ENCODE measurements at places on chromosomes 11 and 22.

DNA sequence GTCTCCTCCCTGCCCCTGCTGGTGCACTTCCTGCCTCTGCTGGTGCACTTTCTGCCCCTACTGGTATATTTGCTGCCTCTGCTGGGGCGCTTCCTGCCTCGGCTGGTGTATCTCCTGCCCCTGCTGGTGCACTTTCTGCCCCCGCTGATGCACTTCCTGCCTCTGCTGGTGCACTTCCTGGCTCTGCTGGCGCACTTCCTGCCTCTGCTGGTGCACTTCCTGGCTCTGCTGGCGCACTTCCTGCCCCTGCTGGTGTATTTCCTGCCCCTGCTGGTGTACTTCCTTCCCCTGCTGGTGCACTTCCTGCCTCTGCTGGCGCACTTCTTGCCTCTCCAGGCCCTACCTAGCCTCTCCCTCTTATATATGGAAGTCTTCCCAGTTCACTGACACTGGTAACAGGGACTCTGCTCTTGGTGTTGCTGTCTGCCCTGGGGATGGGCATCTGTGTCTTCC is 10.1 kb downstream of the MTFP1 start:
- no peak for DNase-seq

DNA sequence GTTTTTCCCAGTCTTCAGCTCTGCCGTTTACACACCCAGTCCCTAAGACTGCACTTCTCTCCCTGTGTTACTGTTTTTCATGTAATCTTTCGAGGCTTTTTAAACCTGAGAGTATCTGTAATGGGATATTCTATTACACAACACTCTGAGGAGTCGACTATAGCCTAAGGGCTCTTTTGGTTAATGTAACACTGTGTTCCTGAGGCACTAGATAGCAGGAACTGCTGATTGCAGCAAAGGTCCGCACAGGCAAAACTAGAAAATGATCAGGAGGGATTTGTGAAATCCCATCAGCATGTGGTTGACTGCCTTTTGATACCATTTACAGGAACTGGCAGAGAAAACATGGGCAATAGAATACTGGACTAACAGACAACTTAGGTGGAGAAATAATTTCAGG is 512.3 kb upstream of the RAG2 start:
- DNase-seq: no peak

DNA sequence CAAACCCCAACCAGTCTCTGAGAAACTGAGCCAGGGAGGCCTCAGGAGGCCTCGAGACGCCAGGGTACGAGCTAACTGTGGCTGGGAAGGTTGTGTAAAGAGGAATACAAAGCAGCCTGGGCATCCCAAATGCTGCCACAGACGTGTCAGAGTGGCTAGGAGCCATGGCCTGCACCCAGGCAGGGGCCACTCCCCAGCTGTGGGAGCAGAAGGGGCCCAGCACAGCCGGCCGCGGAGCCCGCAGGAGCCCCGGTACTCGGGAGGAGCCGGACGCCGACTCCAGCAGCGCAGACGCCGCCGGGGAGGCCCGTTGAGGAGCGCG is 349.8 kb upstream of the B3GAT1 start:
- DNase-seq: no peak

DNA sequence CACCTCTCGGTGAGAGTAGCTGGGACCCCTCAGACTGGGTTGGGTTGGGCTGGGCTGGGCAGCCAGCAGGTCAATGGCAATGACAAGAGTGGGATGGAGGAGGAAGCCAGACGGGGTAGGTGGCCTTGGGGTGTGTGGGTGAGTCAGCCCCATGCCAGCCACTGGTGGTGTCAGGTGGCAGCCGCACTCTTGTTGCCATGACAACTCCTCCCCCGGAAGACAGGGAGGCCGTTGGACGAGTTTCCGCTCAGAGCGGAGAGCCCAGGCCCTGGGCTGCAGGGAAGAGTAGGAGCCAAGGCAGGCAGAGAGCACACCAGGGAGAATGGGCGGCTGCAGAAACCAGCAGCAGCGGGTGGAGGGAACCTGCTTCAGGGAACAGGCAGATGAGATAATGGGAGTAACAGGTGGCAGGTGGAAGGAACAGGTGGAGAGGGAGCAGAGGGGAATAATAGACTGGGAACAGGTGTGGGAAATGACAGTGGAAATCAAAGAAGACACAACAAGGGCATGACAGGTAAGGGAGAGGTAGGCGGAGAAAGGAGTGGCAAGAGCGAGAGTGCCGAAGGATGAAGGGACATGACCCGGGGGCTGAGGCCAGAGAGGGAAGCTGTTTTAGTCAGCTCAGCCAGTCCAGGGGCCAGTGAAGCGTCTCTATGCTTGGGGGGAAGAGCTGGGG is 8.7 kb downstream of the SPTBN2 start:
- no peak for DNase-seq

DNA sequence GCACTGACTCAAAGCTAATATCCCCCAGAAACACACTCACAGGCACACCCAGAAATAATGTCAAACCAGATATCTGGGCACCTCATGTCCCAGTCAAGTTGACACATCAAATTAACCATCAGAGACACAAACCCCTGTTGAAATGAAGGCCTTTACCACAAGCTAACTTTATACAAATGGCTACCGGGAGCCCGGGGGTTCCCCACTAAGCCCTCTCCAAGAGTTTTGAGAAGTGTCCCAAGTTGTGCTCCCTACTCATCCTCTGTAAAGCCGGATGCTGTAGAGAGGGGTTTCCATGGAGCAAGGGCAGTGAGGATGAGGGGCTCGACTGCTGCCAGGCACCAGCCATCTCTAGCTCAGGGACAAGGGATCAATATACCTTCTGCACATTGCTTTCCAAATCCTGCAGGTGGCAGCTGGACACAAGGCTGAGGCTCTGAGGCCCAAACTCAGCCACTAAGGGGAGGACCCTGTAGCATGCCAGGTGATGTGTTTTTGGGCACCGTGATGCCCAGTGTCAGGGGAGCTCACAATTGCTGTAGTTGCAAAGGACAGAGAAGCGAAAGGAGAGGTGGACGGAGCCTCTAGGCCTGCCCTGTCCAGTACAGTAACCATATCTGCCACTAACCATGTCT is 145.7 kb downstream of the TTC17 start:
- DNase-seq: no peak

DNA sequence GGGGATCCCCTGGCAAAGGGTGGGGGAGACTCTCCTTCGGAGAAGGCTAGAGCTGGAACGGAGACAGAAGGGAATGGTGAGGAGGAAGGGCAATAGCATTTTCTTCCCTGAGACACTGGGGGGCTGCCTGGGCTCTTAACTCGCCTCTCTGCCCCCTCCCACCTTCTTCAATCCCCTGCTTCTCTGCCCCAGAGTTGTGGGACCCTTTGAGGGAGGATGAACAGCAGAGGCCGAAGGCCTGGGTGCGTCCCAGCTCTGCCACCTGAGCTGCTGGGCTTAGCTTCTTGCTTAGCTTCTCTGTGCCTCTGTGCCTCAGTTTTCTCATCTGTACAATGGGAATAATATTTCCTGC is 72.4 kb downstream of the RTL6 start:
- no peak for DNase-seq

- DNase-seq: no peak
These were observed 119.3 kb downstream of the OSBP2 start for GRCh38 chr22:30813936-30814335.

- peak; percentile 20 for DNase-seq
These were observed at the start of gene ATXN10 for GRCh38 chr22:45671783-45672563. Gene ATXN10, plus strand, starts transcription at chr22:45671834. Its CDS starts 230 bp downstream, at chr22:45672064.

DNA sequence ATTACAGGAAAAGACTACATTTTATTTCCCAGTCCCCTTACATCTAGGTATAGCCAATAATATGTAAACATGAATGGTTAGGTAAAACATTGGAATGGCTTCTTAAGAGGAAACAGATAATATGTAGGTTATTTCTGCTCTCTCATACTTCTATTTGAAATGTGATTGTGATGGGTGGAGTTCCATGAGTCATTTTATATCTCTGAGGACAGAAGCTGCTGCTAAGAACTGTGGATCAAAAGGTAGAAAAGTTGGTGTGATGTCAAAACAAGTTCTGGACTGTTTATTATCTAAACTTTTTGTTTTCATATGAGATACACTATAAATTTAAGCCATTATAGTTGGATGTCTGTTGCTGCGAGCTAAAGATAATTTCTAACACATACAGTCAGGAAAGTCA is 799.4 kb upstream of the TENM4 start:
- DNase-seq: no peak

DNA sequence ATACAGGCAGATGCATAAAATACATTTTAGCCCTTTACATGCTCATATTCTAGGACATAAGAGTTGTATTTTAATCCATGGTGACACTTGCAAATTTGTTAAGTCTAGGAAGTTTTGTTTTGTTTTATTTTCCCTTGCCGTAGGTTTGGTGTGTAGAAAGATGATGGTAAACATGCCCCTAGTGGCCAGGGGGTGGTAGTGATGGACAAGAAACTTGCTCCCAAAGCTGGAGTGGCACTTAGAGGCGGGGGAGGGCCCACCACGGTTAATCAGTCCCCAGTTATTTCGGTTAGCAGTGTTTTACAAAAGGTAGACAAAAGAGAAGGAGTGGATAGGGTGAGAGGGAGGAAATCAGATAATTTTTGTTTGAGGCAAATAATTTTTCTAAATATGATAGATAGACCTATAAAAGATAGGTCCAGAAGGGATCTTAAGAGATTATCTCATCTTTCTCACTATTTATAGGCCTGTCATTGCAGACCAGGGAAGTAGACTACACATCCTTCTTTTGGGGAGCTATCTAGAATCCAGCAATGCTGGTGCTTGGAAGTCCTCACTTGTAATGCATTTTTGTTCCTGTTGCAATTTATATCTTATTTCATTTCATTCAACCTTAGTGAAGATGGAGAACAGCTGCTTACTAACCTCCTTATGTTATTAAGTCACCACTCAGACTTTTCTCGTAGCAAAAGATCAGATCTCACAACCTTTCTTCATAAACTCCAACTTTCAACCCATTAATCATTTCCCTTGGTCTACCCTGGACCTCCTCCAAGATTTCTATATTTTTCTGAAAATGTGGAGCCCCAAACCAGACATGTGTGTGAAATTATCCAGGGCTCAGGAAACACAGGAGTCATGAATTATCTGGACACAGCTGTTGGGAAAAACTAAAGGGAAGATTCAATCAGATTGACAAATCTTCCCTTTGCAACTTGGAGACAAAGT is 5.9 kb upstream of the BDNF start:
- DNase-seq: no peak

- DNase-seq: no peak
These were observed 817 bp downstream of the RELT start for GRCh38 chr11:73376803-73377629.
